ENCODE measurements at places on chromosomes 1 and 21. TPM values are rescaled to one million over a fixed set of nuclear protein-coding genes. Genes with fewer than 3 reads are reported as not detected.

Gene SORT1
- 5.1 TPM for total RNA-seq

Gene NMNAT2
- 0.70 TPM for total RNA-seq

Gene GJA8
- total RNA-seq = not detected

Gene TP73
- total RNA-seq = 0.98 TPM

Gene DNMT3L
- total RNA-seq = not detected

Gene CD53
- not detected for total RNA-seq

Gene GIPC2
- 0.05 TPM for total RNA-seq

Gene FCRL2
- total RNA-seq = not detected

Gene CLCA4
- not detected for total RNA-seq

Gene CFHR5
- total RNA-seq = not detected

Gene A3GALT2
- total RNA-seq = not detected

Gene UBXN10
- total RNA-seq = not detected

Gene SON
- 98.8 TPM for total RNA-seq

Gene UROD
- total RNA-seq = 42.4 TPM

Gene ICOSLG
- total RNA-seq = 4.8 TPM

Gene KRTAP11-1
- 0.09 TPM for total RNA-seq

Gene PHLDA3
- total RNA-seq = 135 TPM

Gene NHLH1
- total RNA-seq = 0.33 TPM

Gene RHBG
- not detected for total RNA-seq

Gene SELP
- not detected for total RNA-seq

Gene RGS18
- total RNA-seq = not detected

Gene RPE65
- total RNA-seq = not detected

Gene LYPD8
- total RNA-seq = 0.12 TPM

Gene CCDC27
- not detected for total RNA-seq

Gene MAP3K21
- total RNA-seq = 7.3 TPM

Gene OLIG1
- total RNA-seq = not detected

Gene NGF
- total RNA-seq = 0.70 TPM

Gene STPG1
- total RNA-seq = 6.2 TPM

Gene PIGR
- total RNA-seq = not detected

Gene MAEL
- total RNA-seq = not detected

Gene KCNE1
- total RNA-seq = not detected

Gene PLPP3
- total RNA-seq = 19.7 TPM
